ENCODE measurements at places on chromosomes 6 and 20. TPM values are rescaled to one million over a fixed set of nuclear protein-coding genes. Genes with fewer than 3 reads are reported as not detected.
A peak's percentile ranks its signal among the peaks of the same experiment; 100 is the strongest.

The NHLRC1 gene
- total RNA-seq, result 2.3 TPM

The SPATA25 gene
- 3.2 TPM for total RNA-seq

The INSM1 gene
- 4.5 TPM for total RNA-seq

GRCh38 chr6:85641522-85641896, 1.2 kb downstream of the SYNCRIP start:
- no peak for DNase-seq

DNA sequence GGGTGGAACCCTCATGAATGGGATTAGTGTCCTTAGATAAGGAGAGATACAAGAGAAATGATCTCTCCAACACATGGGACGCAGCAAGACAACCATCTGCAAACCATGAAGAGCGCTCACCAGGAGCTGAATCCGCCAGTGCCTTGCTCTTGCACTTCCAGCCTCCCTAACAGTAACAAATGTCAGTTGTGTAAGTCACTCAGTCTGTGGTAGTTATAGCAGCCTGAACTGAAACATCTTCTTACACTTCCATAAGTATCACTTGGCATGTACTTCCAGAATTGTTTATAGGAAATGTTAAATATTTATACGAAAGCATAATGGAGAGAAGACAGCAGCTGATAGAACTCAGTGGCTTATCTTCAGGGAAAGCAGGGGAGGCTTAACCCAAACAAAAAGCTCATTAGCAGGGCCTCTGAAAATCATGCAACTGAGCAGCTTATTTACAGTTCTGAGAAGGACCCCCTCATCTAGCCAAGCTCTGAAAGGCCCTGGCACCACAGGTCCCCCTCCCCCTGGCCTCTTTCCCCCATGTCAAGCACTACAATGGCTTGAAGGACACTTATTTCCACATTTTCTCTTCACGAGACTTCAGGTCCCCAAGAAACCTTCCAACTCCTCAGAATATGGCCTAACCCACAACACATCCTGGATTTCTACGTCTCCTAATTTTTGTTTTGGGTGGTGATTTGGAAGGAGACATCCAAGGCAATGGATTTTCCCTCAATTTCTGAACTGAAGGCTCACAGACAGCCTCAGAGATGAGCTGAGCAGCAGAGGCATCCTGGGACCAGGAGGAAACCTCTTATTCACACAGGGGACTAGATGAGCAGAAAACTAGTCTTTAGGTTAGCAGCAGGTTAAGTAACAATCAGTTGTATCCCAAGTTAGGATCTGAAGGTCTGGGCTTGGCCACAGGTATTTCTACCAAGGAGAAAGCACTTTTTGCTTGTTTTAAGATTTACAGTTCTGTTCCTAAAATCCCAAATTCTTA, 49.1 kb downstream of the GCLC start:
- no peak for DNase-seq

DNA sequence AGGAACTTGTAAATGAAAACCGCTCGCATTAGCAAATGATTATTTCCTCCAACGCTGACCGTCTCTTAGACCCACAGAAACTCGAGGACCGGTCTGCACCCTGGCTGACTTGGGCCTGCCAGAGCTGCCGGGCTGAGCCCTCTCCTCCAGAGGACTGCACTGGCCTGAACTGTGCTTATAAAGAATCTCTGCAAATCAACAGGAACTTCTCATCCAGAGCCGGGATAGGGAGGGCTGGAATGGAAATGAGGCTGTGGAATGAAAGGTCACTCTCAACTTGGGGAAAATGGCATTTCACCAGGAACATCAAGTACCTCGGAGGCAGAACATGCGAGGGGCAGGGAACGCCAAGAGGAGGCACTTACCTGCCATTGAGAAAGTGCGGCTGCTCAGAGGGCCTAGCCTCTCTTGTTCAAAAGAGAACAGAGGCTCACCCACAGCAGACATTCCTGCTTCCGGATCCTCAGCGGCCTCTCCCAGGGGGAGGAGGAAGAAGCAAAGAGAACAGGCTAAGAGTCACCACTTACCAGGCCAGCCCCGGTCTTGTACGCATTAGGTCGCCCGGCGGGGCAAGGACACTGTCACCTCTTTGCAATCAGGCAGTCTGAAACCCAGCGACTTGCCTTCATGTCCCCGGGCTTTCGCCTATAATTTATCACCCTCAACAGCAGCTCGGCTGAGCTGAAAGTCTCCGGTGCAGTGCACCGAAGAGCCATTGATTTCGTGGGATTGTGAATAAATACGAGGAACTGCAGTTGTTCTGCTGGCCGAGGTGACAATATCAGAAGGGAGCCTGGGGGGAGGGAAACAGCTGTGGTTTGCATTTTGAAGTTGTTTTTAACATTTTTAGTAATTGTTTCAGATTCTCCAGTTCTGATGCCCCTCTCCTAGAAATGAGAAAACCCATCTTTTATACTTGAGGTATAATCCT, 37.6 kb downstream of the ZMYND8 start:
- DNase-seq, result peak; percentile 79

DNA sequence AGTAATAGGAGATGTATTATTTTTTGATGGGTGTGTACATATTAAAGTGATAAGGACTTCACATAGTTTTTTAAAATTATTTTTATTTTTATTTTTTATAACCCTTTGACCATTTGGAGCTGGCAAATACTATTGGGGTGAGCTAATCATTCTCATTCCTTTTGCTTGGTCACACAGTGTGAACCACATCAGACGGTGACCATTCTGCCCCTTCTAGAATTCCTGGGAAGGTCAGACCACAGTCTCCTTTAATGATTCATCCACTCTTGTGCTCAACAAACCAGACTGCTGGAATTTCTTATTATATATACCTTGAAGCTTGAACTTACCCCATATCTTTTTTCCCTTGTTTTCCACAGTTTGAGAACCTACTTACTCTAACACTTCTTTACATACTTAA, 23.9 kb upstream of the PRL start:
- DNase-seq, result no peak

DNA sequence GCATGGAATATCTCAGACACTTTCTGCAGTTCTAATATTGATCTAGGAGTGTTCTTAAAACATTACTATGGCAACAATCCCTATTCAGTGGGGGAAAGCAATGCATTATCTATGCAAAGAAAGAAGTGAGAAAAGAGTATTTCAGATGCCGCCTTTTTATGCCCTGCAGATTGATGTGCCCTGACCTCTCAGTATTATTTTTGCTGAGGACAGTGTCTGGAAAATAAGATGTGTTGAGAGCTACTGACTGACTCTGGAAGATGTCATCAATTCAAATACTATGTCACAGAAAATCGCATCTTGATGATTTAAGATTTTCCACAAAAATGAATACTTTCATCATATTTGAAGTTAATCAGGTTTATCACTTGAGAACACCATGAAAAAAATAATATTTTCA, 22.9 kb upstream of the SPACA1 start:
- no peak for DNase-seq

DNA sequence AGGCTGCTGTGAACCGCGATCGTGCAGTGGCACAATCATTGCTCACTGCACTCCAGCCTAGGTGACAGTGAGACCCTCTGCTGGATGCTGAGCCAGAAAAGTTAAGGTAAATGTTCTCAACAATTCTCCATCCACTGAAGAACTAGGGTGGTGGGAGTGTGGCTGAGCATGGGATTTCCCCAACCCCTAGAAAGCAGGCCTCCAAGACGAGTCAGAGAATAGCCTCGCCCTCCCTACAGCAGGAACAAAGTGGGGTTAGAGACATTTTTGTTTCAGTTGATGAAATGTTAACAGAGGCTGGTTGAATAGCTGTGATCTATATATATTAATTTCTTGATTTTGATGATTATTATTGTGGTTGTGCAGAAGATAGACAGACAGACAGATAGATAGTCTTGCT, 6.1 kb upstream of the ALDH8A1 start:
- DNase-seq, result no peak
